ENCODE measurements at places on chromosomes 7 and 10.

DNA sequence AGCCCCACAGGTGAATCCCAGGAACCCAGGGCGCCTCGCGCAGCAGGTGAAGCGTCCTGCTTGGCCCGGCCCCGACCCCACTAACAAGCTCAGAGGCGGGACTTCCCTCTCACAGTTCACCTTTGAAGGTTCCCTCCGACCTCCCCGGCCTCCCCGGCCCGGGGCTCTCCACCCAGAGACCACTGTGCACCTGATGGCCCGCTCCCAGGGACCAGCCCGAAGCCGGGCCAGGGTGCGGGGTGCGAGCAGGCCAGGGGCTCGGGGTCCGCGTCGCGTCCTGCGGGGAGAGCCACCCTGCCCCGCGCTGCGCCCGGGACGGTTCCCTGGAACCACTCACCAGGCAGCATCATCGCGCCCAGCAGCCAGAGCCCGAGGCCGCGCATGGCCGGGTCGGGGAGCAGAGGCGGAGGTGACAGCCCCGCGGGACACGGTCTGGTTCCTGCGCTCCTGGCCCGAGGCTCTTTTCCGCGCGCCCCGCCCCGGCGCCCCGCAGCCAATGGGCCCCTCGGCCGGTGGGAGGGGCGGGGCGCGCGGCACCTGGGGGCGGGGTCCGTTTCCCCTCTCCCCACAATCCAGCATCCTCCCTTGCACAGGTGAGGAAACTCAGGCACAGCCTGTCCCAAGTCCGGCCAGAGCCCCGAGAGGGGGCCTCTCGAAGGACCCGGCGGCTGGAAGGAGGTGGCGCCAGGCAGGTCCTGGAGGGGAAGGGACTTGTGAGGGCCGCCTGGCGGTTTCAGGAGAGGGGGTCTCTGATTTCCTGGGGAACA is at the start of gene ADAM8:
Gene ADAM8, minus strand, starts transcription at position 434 of the 767 bp plus-strand sequence. Its CDS starts 51 bp downstream, at position 383.
- no peak for DNase-seq

- no peak for DNase-seq
Measured at GRCh38 chr10:69503896-69504265, 52.6 kb downstream of the TSPAN15 start.

DNA sequence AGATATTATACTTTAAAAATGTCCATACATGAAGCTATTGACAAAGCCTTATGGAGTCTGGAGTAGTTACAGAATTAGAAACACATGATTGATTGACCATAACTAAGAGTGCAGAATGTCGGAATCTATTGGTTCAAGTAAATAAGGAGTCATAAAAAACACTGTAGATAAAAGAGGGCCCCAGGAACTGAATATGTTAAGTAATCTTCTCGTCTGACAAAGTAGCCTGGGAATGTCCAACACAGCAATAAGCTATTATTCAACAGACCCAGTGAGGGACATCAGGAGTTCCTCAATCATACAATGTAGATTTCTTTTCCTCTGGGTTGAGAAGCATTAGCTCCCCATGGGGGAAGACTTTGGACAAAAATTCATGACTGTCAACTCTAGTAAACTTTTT is 782.0 kb downstream of the SUGCT start:
- DNase-seq: no peak

DNA sequence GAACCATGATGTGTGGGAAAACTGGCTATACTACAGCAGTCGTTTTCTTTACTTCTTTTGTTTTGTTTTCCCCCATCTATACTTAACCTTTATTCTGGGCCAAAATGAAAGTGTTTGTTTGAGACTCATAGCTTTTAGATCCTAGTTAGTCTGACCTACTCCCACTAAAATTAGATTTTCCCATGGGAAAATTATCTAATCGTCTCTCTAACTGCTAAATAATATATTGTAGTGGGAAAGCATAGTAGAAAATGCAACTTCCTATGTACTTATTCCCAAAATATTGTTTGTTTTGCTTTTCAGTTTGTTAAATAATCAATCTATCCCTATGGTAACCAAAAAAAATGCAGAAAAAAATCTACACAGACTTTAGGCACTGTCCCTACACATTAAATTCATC is 96.6 kb downstream of the NOC3L start:
- DNase-seq: no peak

DNA sequence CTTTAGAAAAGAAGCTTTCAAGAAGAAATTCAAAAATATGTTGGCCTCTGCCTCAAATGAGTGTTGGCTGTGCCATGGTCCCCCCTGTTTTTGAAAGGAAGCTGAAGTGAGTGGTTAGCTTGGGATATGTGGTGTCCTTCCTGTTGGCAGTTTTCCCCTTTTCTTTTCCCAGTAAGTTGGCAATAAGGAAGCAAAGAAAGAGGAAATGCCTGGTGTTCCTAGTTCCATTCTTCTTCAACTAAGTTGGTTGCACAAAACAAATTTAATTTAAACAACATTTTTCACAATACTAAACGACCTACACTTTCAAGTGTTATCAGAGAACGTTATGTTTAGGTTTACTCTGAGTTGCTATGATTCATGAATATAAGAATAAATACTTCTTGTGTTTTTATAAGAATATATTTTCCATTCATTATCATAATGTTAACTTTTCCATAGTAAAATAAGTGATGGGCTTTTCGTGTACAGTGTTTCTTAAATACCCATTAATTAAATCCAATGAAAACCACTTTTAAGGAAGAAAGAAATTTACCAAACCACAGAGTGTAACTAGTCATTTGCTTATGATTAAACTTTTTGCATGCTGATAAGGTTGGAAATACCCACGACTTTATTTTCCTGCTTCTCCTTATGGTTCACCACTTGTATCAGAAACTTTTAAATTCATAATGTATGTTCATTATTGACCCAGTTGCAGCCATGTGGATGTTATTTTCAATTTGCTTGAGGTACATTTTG is 7.7 kb downstream of the HDAC9 start:
- no peak for DNase-seq

DNA sequence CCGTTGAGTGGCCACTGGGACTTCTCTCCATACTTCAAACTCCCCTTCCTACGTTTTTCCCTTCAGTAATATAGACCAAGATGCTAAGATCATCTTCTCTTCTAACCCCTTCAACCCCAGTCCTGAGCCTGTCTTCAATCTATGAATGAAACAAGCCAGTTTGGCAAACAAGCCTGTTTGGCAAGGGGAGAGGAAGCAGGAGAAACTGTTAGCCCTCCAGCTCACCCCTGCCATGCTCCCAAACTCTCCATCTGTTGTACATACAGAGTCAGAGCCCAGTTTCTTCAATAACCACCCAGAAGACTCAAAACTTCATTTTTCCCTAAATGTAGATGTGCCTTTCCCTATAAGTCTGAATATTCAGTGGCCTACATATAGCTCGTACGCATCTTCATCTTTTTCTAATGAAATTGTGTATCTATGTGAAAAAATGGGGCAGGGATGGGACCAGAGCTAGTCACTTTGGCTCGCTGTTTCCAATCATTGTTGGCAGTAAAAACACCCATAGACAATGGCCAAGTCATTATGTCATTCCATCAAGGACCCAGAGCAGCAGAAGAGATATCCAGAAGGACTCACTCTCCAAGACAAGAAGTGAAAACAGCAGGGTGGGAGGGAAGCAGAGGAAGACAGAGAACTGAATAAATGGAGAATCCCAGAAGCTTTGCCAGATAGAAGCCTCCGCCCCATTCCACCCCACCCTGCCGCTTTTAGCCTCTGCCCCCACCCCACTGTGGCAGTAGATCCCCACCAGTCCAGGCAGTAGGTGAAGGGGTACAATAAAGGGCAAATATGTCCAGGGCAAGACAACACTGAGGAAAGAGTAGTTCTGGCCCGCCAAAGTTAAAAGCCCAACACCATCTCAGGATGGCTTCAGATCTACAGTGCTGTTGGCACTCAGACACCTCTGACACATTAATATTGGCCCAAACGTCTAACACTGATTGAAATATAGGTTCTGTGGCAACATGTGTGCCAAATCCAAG is 87.3 kb downstream of the DOCK4 start:
- no peak for DNase-seq
